ENCODE measurements at places on chromosomes 16 and 17.

- DNase-seq, result no peak
Measured at GRCh38 chr17:57121308-57122042, 36.4 kb downstream of the AKAP1 start.

GRCh38 chr17:10557422-10557821, 8.0 kb upstream of the MYH2 start:
- no peak for DNase-seq

DNA sequence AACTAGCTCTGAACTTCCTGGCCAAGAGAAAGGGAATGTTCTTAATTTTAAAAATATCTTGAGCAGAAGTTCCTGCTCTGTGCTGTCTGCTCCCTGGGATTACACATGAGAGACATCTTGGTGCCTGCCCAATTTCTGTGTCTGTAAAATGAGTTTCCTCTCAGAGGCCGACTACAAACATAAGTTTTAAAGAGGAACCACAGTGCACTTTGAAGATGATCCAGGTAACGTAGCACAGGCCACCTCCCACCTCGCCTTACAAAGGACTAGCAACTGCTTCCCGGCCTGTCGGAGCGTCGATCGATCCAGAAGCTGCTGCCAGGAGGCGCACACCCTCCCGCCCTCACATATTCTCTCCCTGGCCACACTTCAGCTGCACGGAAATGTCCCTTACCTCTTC, 55.0 kb upstream of the ATP2A3 start:
- DNase-seq, result no peak

DNA sequence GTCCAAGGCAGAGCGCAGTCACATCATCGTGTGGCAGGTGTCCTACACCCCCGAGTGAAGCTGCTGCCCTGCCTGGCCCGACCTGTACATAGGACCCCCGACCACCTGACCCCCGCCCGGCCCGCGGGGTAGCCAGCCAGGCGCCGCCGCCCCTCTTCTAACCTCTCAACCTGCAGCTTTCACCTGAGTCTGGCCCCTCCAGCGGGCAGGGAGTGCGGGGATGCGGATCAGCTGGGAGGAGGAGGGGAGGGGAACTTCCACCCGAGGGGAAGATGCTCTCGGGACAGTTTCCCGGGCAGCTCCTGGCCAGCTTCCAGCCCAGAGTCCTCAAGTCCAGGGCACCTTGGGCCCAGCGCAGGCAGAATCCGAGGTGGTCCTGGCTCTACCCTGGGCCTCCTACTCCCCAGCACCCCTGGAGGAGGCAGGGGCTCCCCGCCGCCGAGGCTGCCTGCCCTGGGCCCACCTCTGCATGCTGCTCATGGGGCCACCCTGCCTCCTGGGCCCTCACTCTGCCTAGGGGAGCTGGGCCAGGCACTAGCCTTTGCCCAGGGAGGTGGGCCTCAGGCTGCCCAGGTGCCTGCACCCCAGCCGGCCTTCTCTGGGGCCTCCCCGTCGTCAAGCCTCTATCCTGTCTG, 2.5 kb downstream of the NME3 start:
- DNase-seq, result no peak

GRCh38 chr17:63349478-63350000, 96.6 kb downstream of the CYB561 start:
- no peak for DNase-seq

DNA sequence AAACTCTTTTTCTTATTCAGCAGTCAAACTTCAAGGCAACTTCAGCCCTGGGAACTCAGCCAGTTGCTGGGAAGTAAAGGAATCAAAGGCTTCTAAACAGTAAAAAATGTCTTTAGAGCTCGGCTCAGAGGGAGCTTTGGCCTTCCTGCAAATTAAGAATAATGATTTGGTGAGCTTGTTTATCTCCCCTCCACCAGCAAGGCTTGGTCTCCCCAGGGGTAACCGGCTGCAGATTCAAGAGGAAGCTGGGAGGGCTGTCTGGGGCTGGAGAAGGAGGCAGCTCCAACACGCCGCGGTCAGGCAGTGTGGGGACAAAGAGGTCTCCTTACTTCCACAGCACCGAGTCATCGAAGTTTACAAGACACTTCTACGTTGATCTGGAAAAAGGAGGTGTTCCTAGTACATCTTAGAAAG, 17.7 kb upstream of the DOC2B start:
- no peak for DNase-seq

- no peak for DNase-seq
Measured at GRCh38 chr16:19837984-19838707, 46.5 kb downstream of the GPRC5B start.

- no peak for DNase-seq
Measured at GRCh38 chr16:30534368-30535105, at the start of gene ZNF747. Gene ZNF747, minus strand, starts transcription at chr16:30534858. Its CDS starts 179 bp downstream, at chr16:30534679.

DNA sequence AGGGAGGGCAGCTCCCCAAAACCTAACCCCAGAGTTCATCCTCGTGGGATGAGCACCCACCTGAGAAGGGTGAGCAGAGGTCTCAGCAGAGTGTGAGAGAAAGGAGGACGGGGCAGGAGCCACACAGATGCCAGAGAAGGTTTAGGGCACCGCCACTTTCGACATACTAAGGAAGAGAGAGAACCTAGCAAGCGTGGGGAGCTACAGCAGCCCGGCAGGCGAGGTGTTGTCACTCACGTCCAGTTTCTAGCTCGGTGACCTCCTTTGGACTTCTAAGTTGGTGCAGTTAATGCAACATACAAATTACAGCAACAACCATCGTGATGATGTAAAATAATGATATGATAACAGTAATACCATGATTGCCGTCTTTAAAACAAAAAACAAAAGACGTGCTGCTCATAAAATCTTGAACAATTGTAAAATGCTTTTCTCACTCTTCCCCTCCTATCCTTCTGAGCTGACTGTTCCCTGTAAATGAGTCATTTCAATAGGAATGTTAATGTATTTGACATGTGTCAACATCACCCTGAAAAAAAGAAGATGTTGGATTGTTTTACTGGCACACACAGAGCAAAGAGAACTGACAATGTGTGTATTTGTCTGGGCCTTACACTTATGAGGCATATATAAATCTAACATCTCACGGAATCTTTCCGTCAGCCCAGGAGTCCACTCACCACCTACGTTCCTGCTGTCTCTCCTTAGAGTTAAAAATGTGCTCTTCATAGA, 158.2 kb upstream of the MAF start:
- DNase-seq, result no peak

- DNase-seq, result no peak
Measured at GRCh38 chr16:35405526-35405925, 1946.1 kb downstream of the TP53TG3F start.

DNA sequence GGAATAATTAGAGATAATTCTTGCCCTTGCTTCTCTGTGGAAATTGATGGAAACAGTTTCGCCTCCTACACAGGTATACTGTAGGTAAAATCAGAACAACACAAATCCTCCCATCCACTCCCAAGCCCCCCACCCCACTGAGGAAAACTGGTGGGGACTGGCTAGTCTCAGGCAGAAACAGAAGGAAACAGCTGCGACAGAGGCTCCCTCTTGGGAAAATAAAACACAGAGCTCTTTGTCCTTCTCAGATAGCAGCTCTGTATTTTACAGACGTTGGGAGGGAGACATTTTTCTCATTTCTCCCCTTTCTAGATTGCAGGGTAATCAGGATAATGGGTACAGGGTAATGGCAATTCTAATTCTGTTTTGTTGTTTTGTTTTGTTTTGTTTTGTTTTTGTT, 1.1 kb downstream of the SLFN13 start:
- DNase-seq, result no peak

GRCh38 chr17:79979816-79980215, 55.9 kb downstream of the TBC1D16 start:
- DNase-seq, result no peak

DNA sequence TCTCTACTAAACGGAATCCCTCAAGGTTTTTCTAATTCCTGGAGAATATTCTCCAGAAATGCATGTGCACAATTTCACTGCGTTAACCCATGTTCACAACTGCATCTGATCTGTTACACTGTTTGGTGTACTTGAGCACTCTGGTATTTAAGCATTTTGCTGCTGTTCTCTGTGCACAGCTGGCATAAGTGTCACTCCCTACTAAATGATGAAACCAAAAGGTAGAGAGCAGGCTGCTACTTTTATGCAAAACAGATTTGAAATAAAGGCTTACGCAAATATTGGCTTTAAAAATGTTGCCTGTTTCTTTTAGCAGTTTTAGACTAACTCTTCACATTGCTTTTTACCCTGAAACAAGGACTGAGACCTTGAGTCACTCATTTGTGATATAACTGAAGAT, 41.7 kb downstream of the ESRP2 start:
- DNase-seq, result no peak

DNA sequence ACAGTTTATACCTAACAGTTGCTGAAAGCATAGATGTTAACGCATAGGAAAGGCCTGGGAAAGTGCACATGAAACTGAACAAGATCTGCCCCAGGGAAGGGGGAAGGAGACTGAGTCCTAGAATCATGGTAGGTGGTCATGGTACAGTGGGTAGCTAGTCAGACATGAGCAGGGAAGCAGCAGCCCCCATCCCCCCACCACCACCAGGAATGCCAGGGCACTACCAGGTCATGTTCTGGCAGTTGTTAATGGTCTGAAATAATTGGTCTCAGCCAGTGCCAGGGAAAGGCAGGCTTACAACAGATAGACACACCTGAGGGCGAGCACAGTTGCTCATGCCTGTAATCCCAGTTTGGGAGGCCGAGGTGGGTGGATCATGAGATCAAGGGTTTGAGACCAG, 185.2 kb downstream of the CPPED1 start:
- no peak for DNase-seq

DNA sequence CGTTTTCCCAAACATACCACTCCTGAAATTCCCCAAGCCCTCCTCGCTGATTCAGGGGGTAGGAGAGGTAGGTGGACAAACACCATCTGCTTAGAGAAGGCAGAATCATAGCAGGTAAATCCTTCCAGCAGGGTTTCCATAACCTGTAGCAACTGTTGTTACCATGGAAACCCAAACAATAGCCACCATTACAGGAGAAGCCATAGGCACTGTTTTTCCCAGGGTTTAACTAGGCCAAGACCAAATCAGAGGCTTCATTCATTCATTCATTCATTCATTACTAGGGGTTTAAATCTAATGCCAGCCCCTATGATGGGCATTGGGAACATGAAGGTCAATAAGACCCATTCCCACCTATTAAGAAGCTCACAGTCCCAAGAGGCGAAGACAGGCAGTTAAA, 25.5 kb upstream of the CIITA start:
- DNase-seq, result no peak

DNA sequence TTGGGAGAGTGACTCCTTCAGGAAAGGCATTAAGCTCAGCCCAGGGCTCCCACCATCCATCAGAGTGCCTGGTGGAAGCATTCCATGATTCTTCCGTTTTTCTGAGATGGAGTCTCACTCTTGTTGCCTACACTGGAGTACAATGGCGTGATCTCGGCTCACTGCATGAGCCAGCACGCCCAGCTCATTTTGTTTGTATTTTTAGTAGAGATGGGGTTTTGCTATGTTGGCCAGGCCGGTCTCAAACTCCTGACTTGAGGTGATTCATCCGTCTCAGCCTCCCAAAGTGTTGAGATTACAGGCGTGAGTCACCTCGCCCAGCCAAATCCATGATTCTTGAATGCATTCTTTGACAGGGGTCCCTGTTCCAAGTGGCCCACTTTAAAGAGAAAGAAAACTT, 23.1 kb downstream of the MIS12 start:
- DNase-seq, result no peak

- no peak for DNase-seq
Measured at GRCh38 chr17:9273428-9274391, 252.4 kb downstream of the NTN1 start.

- DNase-seq, result no peak
Measured at GRCh38 chr16:49024896-49025295, 256.7 kb downstream of the CBLN1 start.

GRCh38 chr17:75834279-75834920, 9.8 kb downstream of the UNC13D start:
- no peak for DNase-seq

- DNase-seq, result no peak
Measured at GRCh38 chr16:19830902-19831560, 53.6 kb downstream of the GPRC5B start.

DNA sequence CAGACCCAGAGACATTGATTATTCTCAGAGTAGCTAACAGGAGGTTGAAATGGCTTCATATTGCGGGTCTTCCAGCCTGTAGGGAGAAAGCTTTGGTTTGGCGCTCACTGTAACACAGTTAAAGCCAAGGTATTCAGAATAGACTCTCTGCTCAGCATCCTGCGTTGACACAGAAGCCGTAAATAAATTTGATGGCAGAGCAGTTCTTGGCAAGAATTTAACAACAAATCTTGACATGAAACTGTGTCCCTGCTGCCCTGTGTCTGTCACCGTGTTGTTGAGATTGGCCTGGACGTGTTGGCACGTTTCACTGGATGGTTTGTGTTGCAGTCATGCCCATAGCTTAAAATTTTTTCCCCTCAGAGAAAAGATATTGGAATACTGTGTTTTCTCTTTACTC, 359.6 kb downstream of the SNX29 start:
- no peak for DNase-seq

DNA sequence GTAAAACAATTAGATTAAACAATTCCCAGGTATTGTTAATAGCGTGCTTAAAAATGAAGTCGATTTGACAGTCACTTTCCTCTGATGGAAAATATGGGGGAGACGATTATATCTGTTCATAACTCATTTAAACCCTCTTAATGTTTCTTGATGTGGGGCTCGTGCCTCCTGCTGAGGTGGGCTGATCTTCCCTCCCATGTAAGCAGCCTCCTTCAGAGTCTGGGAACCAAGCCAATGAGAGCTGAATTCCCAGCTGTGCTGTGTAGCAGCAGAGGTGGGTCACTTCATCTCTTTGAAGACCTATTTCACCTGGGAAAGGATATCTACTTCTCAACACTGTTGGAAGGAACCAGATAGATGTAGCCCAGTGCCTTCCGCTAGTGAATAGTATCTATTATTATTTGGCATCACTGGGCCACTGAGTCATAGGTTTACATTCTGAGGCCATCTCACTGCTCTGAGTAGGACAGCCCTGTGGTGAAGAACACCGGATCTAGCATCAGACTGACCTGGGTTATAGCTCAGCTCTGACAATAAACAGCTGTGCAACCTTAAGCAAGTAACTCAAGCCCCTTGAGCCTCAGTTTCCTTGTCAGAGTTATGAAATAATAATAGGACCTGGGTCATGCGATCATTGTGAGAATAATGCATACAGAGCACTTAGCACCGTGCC, 85.3 kb upstream of the C16orf82 start:
- no peak for DNase-seq

- DNase-seq, result no peak
Measured at GRCh38 chr17:61862105-61862574, 1.2 kb downstream of the BRIP1 start.

- no peak for DNase-seq
Measured at GRCh38 chr16:19308392-19308791, 22.9 kb downstream of the CLEC19A start.

DNA sequence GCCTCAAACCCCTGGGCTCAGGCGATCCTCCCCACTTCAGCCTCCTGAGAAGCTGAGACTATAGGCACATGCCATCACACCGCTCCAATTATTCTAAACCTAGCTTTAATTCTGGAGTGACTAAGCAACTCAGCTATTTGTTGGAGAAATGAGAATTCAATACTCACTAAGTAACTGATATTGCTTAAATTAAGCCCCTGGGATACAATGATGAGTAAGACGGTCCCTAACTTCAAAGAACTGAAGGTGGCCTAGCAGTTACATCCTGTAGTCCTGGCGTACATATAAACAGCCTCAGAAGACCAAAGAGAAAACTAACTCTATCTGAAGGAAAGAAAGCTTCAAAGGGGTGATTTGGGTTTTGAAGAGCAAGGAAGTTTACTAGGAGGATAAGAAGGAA, 25.0 kb downstream of the XPO6 start:
- peak; percentile 61 for DNase-seq

- no peak for DNase-seq
Measured at GRCh38 chr17:4007346-4008081, 43.3 kb upstream of the ATP2A3 start.

GRCh38 chr16:24141466-24141865, 114.7 kb upstream of the CACNG3 start:
- no peak for DNase-seq
